ENCODE measurements at places on chromosomes 5 and 9.

DNA sequence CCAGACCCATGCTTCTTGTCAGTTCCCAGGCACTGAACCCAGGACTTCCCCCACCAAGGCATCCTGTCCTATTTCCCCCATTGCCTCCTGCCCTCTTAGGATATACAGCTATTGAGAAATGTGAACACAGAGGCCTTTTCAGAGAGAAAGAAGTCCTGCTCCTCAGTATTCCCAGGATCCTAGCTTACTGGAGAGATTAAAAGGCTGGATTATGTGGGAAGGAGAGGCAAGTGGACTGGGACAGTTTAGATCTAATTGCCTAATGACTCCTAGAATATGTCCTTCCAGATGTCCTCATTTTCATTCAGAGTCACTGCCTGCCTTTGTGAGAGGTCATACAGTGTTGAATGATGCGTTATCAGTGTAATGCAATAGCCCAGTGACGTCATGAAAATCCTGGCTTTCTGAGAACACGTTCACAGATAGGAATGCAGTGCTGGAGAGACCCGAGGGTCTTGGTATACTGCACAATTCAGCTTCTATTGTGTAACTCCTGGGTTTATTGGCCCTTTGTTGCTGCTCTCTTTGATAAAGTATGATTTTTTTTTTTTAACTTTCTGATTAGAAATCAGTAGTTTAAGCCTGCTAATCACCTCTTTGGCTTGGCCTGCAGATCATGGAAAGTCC, 26.2 kb downstream of the WWC1 start:
- peak; percentile 70 for DNase-seq

GRCh38 chr5:6770826-6771607, 57.8 kb downstream of the TENT4A start:
- no peak for DNase-seq

- DNase-seq: no peak
Observed at GRCh38 chr5:175878544-175879438, 7.4 kb downstream of the CPLX2 start.

DNA sequence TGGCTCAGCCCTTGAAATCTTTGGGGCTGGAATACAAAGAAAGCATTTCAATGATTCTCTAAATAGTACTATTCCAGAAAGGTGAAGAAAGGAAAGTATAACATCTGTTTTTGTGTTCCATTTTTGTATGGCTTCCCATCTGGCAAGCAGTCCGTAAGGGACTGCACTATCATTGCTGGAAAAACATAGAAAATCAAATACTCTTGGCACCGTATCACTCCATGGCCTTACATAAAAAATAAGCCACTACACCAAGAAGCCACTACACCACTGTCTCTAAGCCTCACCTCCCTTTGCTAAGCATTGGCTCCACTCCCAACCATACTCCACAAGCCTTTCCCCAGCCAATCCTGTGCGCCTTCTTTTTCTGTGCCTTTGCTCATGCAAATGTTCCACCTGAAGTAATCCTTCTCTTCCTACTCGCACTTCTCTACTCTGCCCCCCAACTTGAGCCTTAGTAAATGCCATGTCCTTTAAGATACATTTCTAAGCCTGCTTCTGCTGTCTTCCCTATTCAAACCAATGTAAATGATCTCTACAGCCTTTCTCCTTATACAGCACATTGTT, 454.6 kb upstream of the TUSC1 start:
- no peak for DNase-seq

- no peak for DNase-seq
Observed at GRCh38 chr9:123174079-123174478, 94.3 kb downstream of the STRBP start.

GRCh38 chr9:34430843-34431437, 27.4 kb downstream of the FAM219A start:
- DNase-seq: peak; percentile 65

- no peak for DNase-seq
Observed at GRCh38 chr9:96130970-96131369, 171.0 kb downstream of the HSD17B3 start.

- DNase-seq: peak; percentile 61
Observed at GRCh38 chr5:178625679-178626483, 969 bp downstream of the CLK4 start.

- no peak for DNase-seq
Observed at GRCh38 chr5:172667786-172668593, 26.9 kb downstream of the NEURL1B start.

- no peak for DNase-seq
Observed at GRCh38 chr5:83474161-83474796, 2.7 kb downstream of the VCAN start.

DNA sequence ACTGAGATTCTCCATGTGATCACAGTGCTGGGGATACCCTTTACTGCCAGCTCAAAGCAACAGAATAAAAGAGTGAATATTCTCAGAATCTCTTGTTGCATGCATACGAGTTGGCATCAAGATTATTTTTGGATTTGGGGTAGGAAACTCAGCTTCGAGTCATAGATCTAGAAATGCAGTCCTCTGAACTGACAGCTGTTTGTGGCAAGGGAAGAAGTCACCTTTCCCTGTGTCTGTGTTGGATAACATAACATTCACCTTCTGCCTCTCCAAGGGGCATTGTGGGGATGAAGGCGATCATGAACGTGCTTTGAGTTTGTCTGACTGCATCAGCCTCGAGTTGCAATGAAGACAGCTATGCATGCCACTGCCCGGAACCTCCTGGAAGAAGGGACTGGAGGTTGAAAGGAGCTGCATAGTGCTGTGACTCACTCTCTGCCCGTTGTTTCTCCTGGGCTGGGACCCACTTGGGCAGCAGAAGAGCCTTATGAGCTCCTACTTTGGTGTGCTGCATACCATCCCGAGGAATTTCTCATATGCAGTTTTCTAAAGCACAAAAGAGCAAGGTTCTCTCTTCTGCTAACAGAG, 231.7 kb downstream of the ARHGAP26 start:
- DNase-seq: no peak

DNA sequence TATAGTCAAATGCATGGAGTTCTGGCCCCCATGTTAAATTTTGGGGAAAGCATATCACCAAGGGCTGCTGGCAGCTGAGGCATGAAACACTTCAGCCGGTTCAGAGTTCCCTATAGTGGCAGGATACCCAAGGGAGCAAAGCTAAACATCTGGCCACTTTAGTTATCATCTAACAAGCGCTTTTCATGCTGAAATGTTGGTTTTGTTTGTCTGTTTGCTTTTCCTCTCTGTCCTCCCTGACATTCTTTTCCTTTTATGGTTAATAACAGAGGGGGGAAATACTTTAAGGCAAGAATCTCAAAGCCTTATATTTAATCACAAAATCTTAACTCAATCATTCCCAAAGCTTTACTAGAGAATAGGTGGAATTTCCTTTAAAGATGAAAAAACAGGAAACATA, 11.9 kb downstream of the APBA1 start:
- no peak for DNase-seq

- DNase-seq: no peak
Observed at GRCh38 chr9:107856633-107857032, 367.1 kb upstream of the KLF4 start.

- peak; percentile 51 for DNase-seq
Observed at GRCh38 chr9:136488247-136489214, 5.7 kb upstream of the SEC16A start.

GRCh38 chr9:15416880-15417279, 5.8 kb upstream of the SNAPC3 start:
- no peak for DNase-seq

DNA sequence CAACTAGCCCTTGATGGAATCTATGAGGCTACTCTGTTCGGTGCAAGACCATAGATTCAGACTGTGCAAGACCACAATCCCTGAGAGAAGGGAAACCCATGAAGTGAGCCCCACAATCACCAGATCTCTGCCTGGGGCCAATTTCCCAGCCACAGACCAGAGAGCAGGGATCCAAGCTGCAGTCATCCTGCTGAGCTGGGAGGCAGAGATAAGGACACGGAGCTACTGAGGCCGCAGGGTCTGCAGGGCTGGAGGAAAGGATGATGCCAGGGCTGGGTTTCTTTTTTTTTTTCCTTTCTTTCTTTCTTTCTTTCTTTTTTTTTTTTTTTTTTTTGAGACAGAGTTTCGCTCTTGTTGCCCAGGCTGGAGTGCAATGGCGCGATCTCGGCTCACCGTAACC, 47.7 kb upstream of the FUBP3 start:
- DNase-seq: no peak

DNA sequence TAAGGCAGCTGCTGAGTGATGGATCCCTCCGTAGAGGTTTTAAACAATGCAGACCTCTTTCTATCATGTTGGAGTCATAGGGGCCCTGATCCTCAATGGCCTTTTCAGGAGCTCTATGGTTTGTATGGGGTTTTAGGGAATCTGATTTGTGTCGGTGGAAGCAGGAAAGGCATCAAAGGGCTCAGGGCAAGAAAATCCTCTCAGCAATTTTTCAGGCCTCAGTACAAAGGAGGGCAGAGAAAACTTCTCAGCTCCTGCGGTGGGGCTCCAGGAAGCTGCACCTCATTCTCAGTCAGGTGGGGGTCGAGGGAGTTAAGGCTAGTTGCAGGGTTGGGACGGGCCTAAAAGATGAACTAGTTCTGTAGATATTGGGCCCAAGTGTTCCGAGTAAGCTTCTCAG, 35.0 kb downstream of the GLRA1 start:
- DNase-seq: no peak

DNA sequence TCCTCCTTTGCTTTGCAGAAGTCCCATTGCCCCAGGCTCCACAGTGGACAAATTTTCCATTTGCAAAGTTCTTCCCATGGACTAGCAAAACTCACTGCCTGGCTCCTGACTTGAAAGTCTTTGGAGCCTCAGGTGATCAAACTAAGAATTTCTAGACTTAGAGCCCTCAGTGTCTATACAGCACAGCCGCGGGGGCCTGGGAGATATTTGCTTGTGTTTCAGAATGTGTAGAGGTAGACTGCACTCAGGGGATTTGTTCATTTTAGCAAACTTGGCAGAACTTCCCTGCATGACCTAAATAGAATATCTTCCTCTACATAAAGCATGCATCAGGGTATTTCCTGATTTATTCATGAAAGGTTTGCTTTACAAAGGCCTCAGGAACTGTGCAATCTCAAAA, 384.2 kb upstream of the ZNF462 start:
- no peak for DNase-seq

- no peak for DNase-seq
Observed at GRCh38 chr5:133065471-133065870, 13.7 kb downstream of the HSPA4 start.

DNA sequence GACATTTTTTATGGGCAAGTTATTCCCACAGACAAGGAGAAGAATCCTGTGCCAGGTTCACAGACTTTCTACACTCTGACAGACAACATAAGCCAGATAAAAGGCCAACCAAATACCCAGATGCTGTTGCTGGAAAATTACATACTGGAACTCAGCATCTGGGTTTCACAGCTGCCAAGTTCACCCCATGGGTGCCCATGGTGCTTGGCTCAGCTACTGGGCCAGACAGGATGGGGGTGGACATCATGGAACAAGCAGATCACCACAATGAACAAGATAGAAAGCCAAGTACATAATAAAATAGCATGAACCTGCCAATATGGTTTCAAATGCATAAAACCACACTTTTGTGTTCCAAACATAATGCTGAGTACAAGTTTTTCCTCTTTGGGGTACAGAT, 999.8 kb downstream of the NR2F1-AS1 start:
- no peak for DNase-seq

- no peak for DNase-seq
Observed at GRCh38 chr5:178372142-178372571, 139.6 kb upstream of the PHYKPL start.

DNA sequence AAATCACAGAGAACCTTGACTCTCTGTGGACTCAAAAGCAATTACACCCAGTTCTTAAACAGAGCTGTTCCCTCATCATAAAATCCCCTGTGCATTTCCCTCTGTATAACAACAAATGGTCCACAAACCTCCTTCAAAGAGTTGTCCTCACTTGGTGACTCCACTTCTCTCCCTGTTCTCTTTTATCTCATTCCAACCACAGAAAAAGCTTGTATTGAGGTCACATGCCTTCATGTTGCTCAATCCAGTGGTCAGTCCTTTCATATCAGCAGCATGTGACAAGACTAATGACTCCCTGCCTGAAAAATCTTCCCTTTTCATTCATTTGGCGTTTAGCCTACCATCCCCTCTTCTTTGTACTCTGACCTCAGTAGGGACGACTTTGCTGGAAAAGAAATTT, 158.0 kb downstream of the DEPDC1B start:
- no peak for DNase-seq

- no peak for DNase-seq
Observed at GRCh38 chr9:127929625-127929979, 975 bp downstream of the PIP5KL1 start.

DNA sequence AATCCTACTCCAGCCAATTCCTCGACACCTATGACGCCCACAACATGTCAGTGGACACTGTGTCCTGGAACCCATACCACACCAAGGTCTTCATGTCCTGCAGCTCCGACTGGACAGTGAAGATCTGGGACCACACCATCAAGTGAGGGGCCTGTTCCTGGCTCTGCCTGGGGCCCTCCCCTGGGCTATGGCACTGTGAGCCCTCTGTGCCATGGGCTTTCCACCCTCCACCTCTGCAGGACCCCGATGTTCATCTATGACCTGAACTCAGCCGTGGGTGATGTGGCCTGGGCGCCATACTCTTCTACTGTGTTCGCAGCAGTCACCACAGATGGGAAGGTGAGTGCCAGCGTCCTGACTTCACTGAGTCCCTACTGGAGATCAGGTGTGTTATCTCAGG, 8.4 kb downstream of the ENHO start:
- no peak for DNase-seq

- DNase-seq: peak; percentile 61
Observed at GRCh38 chr5:172437445-172438318, 16.6 kb downstream of the SH3PXD2B start.

DNA sequence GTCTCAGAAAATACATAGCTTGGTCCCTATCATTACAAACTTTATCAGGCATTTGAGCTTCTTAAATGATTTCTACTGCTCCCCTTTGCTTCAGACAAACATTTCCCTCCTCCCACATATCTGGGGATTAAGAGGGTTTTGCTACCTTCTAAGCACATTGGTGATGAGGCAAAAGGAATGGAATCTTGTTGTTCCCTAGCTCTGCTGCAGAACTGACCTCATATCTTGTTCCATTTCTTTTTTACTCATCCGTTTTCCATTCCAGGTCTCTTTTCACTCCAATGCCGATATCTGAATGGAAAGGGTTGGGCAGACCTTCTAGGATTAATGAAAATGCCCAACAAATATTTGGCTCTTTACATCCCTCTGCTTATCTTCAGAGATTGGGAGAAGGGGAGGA, 444.6 kb downstream of the ZNF608 start:
- DNase-seq: no peak

Measured in RKO (cell line).